ENCODE measurements at places on chromosomes 3 and 15.

GRCh38 chr3:176690083-176690869 lies 507.0 kb downstream of the TBL1XR1 start:
- DNase-seq: no peak

DNA sequence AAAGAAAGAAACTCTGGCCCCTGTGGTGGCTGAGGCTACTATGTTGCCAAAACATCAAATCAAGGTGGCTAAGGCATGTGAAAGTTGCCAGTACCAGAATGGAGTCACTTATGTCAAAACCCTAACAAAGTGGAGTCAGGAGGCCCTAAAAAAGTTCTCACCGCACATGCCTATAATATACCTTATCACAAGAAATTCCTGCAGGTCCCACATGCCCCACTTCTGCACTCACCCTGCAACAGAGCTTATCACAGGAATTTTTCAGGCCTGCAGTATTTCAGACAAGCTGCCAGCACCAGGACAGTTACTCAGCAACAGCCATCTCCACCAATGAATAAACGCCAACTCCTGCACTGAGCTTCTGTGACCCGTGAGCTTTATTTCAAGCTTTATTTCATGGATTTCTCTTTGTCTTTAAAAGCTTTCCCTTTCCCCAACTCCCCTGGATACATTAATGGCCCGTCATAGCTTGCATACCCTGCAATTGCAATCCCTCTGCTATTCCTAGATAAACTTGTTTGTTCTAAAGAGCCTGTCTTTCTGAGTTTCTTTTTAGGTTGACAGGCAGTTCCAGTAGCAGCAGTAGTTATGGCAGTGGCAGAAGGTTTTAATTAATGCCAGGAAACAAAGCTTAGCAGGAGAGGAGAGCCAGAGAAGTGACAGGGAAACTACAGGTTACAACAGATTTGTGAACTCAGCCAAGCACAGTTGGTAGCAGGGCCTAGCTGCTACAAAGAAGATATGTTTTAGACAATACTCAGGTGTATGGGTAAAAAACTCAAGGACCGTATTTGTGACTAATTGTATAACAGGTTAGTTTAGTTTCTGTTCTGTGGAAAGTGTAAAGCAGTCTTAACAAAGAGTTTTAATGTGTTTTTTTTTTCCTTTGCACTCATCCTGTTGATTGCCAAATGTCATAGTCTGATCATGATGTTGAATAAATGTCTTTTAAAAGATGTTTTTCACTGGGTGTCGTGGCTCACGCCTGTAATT lies 15.9 kb upstream of the TMEM42 start:
- no peak for DNase-seq

DNA sequence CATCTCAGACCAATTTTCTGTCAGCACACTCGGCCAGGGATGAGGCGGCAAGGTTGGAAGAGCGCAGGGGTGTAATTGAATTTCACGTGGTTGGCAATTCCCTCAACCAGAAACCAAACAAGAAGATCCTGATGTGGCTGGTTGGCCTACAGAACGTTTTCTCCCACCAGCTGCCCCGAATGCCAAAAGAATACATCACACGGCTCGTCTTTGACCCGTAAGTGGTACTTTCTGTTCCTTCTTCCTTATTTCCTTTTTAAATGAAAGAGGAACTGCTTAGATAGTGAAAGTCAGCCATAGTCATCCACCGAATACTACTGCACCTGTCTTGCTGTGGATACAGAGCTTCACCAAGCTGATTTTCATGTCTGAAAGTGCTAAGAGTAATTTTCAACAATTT lies 60.1 kb downstream of the SGO1 start:
- no peak for DNase-seq

GRCh38 chr3:126857928-126858327 lies 125.0 kb upstream of the PLXNA1 start:
- no peak for DNase-seq

DNA sequence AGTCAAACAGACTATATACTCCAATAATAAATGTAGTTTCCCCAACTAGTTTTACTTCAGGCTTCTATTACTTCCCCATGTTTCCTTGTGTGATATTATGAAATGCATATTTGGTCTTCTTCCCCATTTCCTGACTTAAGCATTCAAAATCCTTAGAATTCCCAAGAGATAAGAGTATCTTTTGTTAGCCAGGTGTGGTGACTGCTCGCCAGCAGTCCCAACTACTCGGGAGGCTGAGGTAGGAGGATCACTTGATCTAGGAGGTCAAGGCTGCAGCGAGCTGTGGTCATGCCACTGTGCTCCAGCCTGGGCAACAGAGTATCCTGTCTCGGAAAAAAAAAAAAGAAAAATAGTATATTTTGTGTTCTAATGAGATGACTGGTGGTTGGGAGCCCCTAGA lies 72.7 kb upstream of the UBE2E2 start:
- DNase-seq: no peak

GRCh38 chr15:34584330-34584668 lies 848 bp upstream of the GOLGA8B start:
- DNase-seq: no peak

DNA sequence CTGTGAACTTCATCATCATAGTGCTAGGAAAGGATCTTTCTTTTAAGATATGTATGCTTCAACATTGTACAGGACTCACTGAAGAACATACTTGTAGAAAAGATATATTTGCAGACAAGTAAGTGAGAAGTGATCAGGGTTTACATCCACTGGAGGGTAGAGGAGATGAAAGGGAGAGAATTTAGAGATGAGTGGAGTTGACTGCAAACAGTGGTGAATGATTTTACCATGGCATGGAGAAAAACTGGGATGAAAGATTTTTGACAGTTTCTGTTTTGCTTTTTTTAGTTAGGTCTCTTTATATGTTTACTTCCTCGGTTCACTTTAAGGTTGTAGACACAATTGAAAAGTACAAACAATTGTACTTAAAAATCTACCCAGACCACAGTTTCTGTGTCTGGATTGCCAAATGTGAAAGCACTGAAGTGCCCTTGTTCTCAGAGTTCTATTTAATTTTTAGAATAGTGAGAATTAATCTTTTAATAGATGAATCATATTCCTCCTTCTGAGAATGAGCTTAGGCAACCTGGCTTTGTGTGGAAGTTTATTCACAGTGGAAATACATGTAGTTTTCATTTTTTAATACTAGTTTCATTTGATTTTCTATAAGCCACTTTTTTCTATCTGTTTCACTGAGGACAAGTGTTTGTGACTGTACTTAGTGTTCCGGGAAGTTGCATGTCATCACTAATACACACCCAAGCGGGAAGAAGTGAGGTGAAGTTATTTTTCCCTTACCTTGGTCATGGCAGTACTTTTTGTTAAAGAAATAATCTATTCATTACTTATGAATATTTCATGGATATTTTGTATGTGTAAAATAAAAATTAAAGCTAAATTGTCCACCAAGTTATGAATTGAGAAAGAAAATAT lies 1.8 kb upstream of the GPR171 start:
- DNase-seq: no peak

DNA sequence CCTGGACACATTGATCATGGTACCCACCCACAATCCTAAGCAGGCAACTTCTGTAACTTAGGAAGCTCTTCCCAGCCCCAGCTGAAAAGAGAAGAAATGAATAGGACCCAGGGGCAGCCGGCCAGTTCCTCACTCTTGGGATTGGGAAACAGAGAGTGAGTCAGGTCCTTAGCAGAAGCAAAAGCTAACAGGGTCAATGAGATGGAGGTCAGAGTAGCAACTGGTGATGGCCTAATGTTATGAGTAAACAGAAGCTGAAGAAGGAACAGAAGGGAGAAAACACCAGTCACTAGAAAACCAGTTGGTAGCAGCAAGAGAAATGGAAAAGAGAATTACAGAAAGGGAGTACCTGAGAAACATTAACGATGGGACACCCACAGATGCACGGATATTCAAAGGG lies 20.0 kb downstream of the RIOX2 start:
- DNase-seq: no peak

- DNase-seq: peak; percentile 27
These were observed 98.6 kb downstream of the TCF12 start for GRCh38 chr15:57017024-57017423.
